ENCODE measurements at places on chromosomes 7 and 10.
A peak's percentile ranks its signal among the peaks of the same experiment; 100 is the strongest.

DNA sequence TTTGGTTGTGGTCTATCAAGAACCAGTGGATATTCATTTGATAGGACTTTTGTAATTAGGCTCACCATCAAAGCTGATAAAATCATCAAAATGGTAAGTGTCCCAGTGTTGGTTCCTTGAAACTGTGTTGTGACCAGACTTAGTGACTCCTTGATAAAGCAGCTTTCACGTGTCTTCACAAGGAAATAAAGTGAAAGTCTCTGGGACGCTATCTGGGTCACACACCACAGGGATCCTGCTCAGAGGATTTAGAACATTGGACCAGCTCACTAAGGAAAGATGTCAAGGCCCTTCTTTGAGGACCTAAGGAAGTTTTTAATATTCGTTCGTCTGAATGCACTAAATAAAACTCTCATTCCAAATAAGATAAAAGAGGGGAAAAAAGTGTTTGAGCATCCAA lies 193.1 kb downstream of the RNLS start:
- no peak for DNase-seq

GRCh38 chr10:127148933-127149220 lies 47.5 kb downstream of the INSYN2A start:
- no peak for DNase-seq

DNA sequence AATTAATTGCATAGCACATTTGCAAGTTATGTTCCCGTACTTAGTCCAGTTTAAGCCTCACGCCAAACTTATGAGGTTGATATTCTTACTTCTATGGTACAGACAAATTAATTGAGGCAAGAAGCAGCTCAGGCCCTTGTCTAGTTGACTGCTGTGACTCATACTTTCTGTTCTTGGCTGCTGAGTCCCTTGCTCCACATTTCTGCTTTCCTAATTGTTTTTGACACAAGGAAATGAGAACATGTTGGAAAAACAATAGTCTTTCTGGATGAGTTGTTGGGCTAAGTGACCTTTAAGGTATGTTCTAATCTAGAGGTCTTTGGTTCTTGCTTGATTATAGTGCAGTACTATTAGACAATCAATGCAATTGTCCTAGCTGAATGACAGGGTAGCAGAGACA lies 331.8 kb downstream of the NRG3 start:
- no peak for DNase-seq

GRCh38 chr7:115582956-115583355 lies 447.6 kb downstream of the TFEC start:
- no peak for DNase-seq

- peak; percentile 33 for DNase-seq
These were observed 185.6 kb downstream of the ANK3 start for GRCh38 chr10:60203993-60204618.

DNA sequence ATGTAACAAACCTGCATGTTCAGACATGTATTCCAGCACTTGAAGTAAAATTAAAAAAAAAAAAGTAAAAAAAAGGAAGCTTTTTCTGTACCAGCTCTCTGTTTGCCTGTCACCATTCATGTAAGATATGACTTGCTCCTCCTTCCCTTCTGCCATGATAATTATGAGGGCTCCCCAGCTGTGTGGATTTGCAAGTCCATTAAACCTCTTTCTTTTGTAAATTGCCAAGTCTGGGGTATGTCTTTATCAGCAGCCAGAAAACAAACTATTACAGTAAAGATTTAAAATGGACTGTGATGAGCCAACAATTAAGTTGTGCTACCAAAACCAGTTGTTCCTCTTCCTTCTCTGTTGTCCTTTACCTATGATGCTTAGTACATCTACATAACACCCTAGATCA lies 619.6 kb downstream of the ARL4A start:
- DNase-seq, result no peak

GRCh38 chr7:137097111-137097510 lies 228.7 kb downstream of the CHRM2 start:
- DNase-seq, result no peak

DNA sequence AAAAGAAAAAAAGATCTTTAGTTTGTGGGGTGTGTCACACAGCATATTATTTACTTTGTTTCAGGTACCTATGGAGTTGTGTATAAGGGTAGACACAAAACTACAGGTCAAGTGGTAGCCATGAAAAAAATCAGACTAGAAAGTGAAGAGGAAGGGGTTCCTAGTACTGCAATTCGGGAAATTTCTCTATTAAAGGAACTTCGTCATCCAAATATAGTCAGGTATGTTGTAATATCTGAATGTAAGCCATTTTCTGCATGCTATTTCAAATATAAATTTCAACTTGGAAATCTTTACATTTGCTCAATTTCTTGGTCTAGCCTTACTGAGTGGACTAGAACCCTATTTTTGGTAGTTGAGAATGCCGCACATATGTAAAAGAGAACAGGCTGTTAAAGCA lies 6.4 kb downstream of the CDK1 start:
- no peak for DNase-seq

- no peak for DNase-seq
These were observed 187.9 kb downstream of the PTPRN2 start for GRCh38 chr7:158399762-158400161.

DNA sequence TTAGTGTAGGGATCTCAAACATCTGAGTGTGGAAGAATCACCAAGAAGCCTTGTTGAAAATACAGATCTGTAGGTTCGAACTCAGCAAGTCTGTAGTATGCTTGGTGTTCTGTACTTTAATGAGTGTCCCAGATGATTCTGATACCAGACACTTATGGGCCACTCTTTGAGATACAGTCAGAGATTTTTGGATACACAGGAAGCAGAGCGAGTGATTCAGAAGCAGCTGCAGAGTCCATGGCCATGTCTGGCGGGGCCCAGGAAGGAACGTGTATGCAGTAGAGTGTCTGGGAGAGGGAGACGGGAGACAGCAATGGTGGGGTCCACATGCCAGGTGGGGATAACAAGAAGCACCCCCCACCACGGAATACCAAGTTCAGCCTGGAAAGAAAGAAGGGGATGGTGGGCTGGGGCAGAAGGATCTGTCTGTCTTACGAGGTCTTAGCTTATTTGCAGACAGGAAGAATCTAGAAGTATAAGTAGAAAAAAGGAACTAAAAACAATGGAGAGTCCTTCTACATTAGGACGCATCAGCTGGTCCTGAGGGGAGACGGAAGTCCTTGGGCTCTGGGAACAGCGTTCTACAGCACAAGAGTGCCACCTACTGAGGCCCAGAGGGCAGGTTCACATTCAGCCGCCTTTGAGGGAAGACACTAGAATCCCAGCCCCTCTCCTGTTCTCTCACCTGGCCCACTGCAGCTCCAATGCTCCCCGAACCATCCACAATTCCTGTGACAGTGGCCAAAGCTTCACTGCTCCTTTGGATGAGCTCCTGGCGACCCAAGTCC lies 55.4 kb downstream of the SLC37A3 start:
- DNase-seq, result peak; percentile 64

DNA sequence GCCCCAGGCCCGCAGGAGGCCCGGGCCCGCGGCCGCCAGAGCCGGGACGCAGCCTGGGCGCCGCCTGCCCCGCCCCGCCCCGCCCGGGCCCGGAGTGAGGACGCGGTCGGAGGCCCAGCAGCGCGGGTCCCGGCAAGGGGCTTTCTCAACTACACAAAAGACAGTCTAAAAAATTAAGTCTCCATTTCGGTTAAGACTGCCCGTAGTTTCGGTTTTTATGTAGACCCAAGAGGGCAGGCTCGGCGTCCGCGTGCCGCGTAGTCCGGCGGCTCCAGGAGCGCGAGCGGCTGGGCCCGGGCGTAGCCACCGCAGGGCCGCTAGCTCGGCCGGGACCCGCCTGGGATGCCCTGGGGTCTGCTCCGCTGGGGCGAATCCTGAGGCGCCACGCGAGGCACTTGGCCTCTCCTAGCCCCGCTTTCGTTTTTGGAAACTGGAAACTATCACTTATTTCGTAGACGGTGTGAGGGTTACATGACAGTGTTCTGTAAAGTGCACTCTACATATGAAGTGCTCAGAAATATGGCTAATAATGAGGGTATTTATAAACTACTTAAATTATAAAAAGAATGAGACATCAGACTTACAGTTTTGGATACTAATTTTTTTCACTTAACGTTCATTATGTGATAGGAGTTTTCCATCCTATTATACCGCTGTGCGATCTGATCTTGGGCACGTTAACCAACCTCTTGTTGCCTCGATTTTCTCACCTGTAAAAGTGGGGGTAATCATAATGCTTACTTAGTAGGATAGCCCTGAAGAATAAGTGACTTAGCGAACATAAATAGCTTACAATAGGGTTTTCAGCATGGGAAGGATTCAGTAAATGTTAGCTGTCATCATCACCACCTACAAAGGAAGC lies 573 bp downstream of the BLVRA start:
- DNase-seq, result peak; percentile 65

DNA sequence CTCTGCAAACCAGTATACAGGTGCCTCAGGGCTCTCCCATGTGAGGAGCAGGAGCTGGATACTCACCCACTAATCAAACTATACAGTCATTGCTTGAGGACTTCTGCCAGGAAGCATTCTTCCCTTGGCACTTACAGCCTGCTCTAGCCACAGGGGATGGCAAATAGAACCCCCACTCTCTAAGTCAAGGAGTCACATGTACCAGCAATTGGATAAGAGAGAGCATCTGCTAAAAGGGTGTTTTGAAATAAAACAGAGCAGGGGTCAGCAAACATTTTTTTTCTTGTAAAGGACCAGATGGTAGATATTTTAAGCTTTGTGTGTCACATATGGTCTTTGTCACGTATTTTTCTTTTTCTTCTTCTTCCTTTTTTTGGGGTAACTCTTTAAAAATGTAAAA lies 865.2 kb upstream of the GHITM start:
- no peak for DNase-seq

DNA sequence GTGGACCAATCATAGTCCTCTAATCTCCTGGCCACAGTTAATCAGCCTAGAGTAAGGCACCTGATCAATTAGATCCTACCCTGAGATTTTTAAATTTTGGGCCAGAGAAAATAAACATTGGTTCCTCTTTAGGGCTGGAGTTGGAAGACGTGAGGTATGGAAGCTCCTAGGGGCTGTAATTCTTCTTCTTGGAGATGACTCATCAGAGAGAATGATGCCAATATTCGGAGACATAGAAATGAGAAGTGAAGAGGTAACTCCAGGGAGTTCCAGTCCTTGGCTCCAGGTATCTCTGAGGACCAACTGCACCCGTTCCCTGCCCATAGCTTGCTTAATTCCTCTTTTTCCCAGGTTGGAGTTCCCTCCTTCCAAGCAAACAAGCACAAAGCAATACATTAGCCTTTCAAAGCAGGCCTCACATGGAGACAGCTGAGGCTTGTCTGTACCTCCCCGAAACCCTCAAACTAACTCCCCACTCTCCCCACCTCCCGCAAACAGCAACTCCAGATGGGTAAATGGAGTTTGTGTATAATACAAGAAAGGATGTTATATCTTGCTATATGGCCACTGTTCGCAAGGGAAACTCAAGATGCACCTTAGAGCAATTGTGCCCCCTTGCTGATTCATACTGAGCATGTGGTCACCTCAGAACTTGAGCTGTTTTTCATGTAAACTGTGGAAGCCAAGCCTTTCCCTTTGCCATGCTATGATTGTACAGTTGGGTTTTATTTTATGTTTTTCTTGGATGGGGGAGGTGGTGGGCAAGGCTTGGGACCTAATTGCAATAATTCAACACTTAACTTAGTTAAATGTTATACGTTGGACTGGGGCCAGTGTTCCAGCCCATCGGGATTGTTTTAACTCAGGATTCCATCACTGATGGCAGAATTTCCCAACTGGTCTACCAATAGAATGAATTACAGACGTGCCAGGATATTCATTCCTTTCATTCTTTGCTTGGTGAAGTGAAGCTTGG lies 29.3 kb downstream of the PIK3AP1 start:
- no peak for DNase-seq

- no peak for DNase-seq
These were observed 124.6 kb upstream of the CDK13 start for GRCh38 chr7:39825401-39825980.

- DNase-seq, result no peak
These were observed 400.6 kb upstream of the IGFBP3 start for GRCh38 chr7:46321556-46322205.

DNA sequence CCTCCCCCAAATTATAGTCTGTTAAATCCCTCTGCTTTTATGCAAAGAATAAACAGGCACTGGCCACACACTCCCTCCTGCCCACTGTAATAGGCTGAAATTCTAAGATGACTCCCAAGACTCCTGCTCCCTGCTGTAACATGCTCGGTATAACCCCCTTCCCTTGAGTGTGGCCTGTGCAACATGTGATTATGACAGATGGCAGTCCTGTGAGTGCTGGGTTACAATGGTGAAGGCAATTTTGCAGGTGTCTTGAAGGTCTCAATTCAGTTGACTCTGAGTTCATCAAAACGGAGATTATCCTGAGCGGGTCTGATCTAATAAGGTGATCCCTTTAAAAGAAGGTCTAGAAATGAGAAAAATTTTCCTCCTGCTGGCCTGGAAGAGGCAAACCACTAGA lies 55.9 kb downstream of the CREB3L2 start:
- DNase-seq, result no peak

- no peak for DNase-seq
These were observed 180.8 kb downstream of the PRKCQ start for GRCh38 chr10:6399231-6399741.

DNA sequence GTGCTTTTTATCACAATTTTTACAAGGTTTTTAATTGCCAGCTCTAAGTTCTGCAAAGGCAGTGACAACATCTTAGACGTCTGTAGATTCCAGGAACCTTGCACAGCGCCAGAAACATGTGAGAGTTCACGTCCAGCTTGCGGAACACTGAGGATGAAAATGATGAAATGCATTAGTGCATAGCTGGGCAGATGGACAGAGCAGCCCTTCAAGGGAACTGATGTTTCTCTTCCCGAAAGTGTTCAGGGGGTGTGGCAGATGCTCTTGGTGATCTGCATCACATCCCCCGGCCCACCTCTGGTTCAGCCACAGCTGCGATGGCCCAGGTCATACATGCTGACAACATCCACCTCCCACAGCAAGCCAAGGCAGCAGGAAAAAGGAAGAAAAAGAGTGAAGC lies 40.9 kb downstream of the ITIH5 start:
- no peak for DNase-seq

- DNase-seq, result no peak
These were observed 87.2 kb downstream of the DNAJB6 start for GRCh38 chr7:157423886-157424565.

DNA sequence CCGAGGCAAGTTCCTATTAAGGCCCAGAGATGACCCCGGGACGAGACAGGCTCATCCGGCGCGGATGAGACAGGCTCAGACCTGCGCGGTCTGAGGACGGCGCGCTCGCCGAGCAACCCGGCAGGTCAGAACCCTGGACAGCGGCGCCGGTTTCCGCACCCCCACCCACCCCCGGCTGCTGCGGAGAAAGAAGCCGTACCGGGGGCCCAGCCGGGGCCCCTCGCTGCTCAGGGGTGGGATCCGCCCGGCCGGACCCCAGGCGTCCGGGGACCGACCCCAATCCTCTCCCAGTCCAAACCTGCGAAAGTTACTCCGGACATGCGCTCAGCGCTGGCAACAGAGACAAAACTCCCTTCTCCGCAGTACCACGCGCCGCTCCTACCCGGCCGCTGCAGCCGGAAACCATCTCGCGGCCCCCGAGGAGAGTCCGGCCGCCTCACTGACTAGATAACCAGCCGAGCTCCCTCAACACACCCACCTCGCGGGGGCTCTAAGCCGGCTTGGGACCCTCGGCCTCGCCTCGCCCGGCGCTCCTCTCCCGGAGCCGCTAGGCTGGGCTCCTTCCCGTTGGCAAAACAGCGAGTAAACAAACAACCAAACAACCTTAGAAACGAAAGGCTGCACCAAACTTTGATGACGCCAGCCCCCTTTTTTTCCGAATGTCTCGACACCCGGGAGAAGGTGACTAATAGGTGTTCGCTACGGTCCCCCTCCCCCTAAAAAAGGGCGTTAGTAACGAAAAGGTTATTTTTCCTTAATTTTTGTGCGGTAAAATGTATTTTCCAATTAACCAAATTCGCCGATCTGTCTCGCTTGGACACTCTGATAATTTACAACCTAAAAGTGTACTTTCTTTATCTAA lies 2.3 kb upstream of the DRGX start:
- DNase-seq, result peak; percentile 67
